ENCODE measurements at places on chromosomes 3 and 15. TPM values are rescaled to one million over a fixed set of nuclear protein-coding genes. Genes with fewer than 3 reads are reported as not detected.

Gene MELTF
- 19.4 TPM for total RNA-seq

Gene CATSPER2
- total RNA-seq, result 1.3 TPM

Gene ABCC5
- 30.2 TPM for total RNA-seq

Gene GABRR3
- not detected for total RNA-seq

Gene CPN2
- 0.50 TPM for total RNA-seq

Gene CCR3
- total RNA-seq, result not detected

Gene MCCC1
- total RNA-seq, result 56.8 TPM

Gene AADAC
- 0.95 TPM for total RNA-seq

Gene MCF2L2
- total RNA-seq, result 0.31 TPM

Gene SPG11
- total RNA-seq, result 57.8 TPM

Gene SYNPR
- not detected for total RNA-seq

Gene ASB14
- not detected for total RNA-seq

Gene ISLR
- 73.3 TPM for total RNA-seq

Gene DAPK2
- total RNA-seq, result 14.9 TPM

Gene NOP10
- 161 TPM for total RNA-seq

Gene AEN
- total RNA-seq, result 7.6 TPM

Gene WDR93
- 1.1 TPM for total RNA-seq

Gene ILDR1
- total RNA-seq, result not detected

Gene LRTM1
- not detected for total RNA-seq

Gene KBTBD13
- not detected for total RNA-seq

Gene CCRL2
- 17.8 TPM for total RNA-seq

Gene ARRDC4
- total RNA-seq, result 25.0 TPM

Gene VWA5B2
- 0.19 TPM for total RNA-seq

Gene PDZRN3
- 47.4 TPM for total RNA-seq

Gene CFAP20DC
- total RNA-seq, result 0.25 TPM

Gene TEX55
- total RNA-seq, result not detected

Gene XPC
- total RNA-seq, result 26.5 TPM

Gene MAGEL2
- total RNA-seq, result 0.72 TPM

Gene C3orf52
- total RNA-seq, result 2.3 TPM

Gene ALDH1A2
- total RNA-seq, result 16.6 TPM

Gene KLHL40
- total RNA-seq, result not detected

Gene SCN11A
- 0.36 TPM for total RNA-seq

Gene POPDC2
- total RNA-seq, result 1.6 TPM

Gene GOLGA6A
- not detected for total RNA-seq

Gene GOLGA8O
- not detected for total RNA-seq

Gene ROPN1
- not detected for total RNA-seq

Gene PLCL2
- total RNA-seq, result 12.4 TPM

Gene STRA6
- total RNA-seq, result not detected

Gene SLC24A5
- not detected for total RNA-seq

Gene ITIH1
- not detected for total RNA-seq

Gene CX3CR1
- total RNA-seq, result 0.19 TPM

Measured in omental fat pad (tissue), 4 donors.